CD8-positive, alpha-beta T cell (primary cell): ENCODE measurements at places on chromosomes 5 and 9.

DNA sequence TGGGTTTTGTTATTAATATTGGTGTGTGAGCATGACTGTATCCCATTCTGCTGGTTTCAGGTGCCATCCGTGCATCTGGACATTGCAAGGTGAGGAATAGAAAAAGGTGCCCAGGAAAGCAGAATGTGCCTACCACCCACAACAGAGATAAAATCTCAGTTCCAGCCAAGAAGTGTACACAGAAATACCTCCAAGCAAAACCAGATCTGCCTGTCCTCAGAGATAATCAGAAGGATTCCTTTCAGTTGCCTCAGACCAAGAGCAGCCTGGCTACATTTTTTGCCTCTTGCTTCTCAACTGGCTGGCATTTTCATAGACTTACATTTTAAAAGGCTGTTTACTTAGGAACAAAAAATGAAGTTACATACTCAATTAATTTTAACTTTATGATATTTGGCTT, 12.1 kb upstream of the ABLIM3 start:
- no peak for DNase-seq

DNA sequence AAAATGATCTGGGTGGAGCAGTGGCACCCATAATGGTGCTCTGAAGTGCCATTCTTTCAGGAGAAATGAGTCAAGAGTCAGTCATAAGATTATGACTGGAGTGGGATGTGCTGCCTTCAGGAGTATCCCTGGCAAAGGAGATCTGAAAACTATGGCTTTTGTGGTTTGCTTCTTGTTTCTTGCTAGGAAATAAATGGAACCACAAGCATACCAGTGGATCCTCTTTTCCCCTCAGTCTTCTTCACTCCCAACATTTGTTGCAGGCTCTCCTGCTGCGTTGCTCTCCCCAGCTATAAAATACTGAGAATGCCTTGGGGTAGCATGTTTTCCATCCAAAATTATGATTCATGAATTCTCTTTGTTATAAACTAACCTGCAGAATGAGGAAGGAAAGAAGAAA, 199.1 kb downstream of the NNT start:
- DNase-seq = no peak

DNA sequence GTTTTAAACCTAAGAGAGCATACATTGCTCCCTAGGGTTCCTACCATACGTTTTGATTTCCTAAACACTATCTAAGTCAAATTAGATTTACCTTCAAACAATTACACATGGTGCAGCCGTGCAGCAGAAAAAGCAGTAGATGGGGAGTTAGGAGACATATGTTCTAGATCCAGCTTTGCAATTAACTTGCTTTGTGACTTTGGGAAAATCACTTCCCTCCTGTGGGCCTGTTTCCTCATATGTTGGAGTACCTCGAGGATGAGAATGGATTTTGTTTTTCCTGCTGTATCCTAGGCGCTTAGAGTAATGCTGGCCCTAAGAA, 711 bp downstream of the MRPL50 start:
- DNase-seq = no peak

GRCh38 chr9:121935739-121936138, 157.4 kb downstream of the TTLL11 start:
- DNase-seq = no peak

GRCh38 chr5:103358305-103358995, 99.9 kb downstream of the MACIR start:
- no peak for DNase-seq

- DNase-seq = no peak
Measured at GRCh38 chr9:73269430-73270101, 117.9 kb downstream of the ANXA1 start.

GRCh38 chr5:147673266-147673665, 109.3 kb downstream of the JAKMIP2 start:
- no peak for DNase-seq

DNA sequence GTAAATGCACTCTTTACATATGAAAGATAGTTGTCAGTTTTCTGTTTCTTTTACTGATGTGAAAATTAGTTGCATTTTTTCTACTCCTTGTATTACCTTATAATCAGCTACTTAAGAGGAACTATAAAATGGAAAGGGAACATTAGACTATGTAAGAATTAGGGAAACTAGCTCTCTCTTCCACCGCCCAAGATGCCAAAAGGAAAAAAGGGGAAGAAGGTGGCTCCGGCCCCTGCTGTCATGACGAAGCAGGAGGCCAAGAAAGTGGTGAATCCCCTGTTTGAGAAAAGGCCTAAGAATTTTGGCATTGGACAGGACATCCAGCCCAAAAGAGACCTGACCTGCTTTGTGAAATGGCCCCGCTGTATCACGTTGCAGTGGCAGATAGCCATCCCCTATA, 15.2 kb upstream of the HOMER1 start:
- DNase-seq = no peak

DNA sequence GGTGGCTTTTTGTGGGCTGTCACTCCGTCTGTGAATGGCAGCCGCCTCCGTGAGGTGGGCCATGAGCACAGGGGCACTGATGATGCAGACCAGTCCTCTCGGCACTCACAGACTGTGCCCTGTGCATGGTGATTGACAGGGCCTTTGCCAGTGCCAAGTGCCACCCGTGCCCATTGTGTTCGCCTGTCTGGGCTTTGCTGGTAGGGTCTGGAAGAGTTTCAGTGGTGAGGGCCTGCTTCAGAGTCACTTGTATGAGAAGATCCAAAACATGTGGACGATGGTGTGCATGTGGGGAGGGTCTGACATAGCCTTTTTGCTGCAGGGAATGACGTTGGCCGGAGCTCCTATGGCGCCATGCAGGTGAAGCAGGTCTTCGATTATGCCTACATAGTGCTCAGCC, 34.9 kb downstream of the TENT4A start:
- DNase-seq = no peak

DNA sequence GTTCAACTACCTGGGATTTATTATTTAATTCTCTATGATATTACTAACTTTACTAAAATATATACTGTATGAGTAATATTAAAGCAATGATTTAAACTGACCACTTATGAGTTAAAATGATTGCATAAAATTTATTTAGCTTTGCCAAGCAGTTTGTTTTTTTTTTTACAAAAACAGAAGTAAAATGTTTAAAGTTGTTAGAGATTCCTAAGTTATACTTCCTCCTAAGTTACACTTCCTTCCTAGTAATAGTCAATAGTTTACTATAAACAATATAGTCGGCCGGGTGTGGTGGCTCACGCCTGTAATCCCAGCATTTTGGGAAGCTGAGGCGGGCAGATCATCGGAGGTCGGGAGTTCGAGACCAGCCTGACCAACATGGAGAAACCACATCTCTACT, 23.7 kb upstream of the LRRC19 start:
- no peak for DNase-seq

GRCh38 chr9:109699019-109699418, 81.0 kb upstream of the PALM2AKAP2 start:
- DNase-seq = no peak

GRCh38 chr5:20678814-20679298, 690.9 kb upstream of the CDH18 start:
- DNase-seq = no peak

DNA sequence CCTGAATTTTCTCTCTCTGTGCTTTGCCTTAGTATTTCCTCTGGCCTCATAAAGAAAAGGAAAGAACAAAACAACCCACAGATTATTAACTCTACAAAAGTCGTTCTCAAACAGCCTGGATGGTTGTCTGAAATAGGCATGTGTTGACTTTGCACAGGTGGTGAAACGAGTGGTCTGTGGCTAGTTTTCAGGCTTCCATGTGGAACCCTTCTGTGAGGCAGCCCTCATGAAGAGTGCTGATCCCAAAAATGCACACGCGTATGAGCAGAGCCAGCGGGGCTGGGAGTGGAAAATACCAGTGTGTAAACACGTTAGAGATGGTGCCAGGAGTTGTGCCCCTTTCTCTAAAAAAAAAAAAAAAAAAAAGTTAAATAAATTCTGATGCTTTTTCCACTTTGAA, 4.9 kb upstream of the PSAT1 start:
- no peak for DNase-seq

DNA sequence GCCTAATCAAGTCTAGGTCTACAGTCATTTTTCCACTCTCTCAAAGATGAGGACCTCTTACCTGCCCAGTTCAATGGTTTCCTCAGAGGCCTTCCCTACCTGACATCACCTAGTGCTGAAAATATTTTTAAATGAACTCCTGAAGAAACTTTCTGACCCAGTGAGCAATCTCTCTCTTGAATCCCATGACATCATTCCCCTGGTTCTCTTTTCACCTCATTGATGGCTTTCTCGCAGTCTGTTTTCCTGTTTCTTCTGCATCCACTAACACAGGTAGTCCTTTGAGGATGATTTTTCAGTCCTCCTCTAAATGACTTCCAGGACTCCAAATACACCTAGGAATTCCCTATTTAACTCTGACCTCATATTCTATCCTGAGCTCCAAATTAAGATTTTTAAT, 40.3 kb downstream of the SCAI start:
- no peak for DNase-seq

- DNase-seq = no peak
Measured at GRCh38 chr9:127154003-127154389, 31.6 kb upstream of the ANGPTL2 start.

GRCh38 chr9:20994486-20994885, 37.0 kb downstream of the HACD4 start:
- DNase-seq = no peak

GRCh38 chr5:5752844-5753243, 330.4 kb downstream of the ICE1 start:
- DNase-seq = no peak

DNA sequence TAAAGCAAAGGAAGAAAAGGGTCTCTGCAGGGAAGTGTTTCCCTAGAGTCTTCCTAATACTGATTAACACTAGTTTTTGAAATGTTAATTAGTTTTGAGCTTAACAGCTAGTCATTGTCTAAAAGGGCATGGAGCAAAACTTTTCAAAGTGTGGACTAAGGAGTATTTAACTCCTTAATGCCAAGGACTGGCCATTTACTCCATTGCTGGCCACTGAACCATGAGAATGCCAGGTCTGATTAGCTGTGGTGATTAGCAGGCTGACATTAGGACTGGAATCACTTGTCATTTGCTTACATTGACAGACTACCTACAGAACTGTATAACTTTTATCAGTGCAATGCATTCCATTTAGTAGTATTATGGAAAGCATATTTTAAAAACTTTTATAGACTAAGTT, 987.0 kb downstream of the NR2F1-AS1 start:
- DNase-seq = no peak

- DNase-seq = no peak
Measured at GRCh38 chr9:105344283-105344682, 99.8 kb downstream of the SLC44A1 start.

- DNase-seq = peak; percentile 1
Measured at GRCh38 chr5:72366324-72366976, 46.3 kb downstream of the PTCD2 start.

GRCh38 chr5:34923694-34924461, 5.5 kb upstream of the DNAJC21 start:
- peak; percentile 17 for DNase-seq

GRCh38 chr5:371811-372555, 50.5 kb downstream of the AHRR start:
- no peak for DNase-seq

DNA sequence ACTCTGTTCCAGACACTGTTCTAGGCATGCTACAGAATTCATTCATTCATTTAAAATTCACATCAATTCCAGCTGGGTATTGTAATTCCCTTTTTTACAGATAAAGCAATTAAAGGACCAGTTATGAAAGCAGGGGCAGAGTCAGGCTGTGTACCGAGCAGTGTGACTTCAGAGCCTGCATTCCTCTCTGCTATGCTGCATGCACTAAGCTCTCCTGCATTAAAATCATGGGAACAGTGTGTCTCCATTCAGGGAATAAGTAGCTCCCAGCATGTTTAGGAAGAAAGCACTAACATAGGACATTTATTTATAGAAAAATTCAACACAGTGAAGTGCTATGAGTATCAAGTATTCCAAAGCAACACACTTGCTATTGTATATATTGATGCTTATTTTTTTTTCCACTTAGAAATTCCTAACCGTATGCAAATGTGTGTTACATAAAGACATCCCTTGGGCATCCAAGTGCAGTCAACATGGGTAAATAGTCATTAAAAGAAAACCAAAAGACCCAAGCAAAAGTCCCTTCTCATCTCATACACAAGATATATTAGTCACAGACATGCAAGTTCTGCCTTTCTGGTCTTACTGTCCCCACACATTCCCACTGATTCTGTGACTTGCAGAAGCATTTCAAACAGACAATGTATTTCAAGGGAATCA, 173.7 kb downstream of the GABRB2 start:
- no peak for DNase-seq

GRCh38 chr5:174553556-174553955, 170.8 kb upstream of the MSX2 start:
- DNase-seq = no peak

GRCh38 chr9:91905991-91906469, 44.0 kb downstream of the ROR2 start:
- peak; percentile 33 for DNase-seq

- no peak for DNase-seq
Measured at GRCh38 chr5:131943916-131944315, 1.5 kb downstream of the MEIKIN start.

GRCh38 chr9:88017096-88017495, 42.8 kb upstream of the CDK20 start:
- no peak for DNase-seq

DNA sequence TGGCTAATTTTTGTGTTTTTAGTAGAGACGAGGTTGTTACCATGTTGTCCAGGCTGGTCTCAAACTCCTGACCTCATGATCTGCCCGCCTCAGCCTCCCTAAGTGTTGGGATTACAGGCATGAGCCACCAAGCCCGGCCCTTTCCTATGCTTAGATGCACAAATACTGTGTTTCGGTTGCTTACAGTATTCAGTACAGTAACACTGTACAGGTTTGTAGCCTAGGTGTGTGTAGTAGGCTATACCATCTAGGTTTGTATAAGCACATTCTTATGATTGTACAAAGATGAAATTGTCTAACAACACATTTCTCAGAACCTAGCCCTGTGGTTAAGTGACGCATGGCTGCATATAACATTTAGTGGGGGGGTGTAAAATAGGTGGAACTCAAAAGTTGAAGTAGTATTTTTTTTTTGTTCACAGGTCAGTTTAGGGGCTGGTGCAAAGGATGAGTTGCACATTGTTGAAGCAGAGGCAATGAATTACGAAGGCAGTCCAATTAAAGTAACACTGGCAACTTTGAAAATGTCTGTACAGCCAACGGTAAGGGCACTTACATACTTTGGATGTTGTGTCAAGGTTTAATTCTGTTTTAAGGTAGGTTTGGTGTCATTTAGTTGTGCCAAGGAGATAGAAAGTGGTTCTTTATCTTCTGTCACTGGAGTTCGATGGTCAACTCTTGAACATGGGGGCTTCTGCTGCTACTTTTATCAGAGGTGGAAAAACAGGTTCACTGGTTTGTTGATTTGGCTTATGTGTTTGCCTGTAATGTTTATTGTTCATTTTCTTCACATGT, 3.4 kb downstream of the NPM1 start:
- no peak for DNase-seq
